BJ (cell line): ENCODE measurements at places on chromosomes 6 and 20. TPM values are rescaled to one million over a fixed set of nuclear protein-coding genes. Genes with fewer than 3 reads are reported as not detected.

The GRIK2 gene
- 23.0 and 30.0 TPM in 2 replicates for polyA plus RNA-seq

GRCh38 chr6:89597988-89598387 lies 40.6 kb downstream of the LYRM2 start:
- no peak for DNase-seq

DNA sequence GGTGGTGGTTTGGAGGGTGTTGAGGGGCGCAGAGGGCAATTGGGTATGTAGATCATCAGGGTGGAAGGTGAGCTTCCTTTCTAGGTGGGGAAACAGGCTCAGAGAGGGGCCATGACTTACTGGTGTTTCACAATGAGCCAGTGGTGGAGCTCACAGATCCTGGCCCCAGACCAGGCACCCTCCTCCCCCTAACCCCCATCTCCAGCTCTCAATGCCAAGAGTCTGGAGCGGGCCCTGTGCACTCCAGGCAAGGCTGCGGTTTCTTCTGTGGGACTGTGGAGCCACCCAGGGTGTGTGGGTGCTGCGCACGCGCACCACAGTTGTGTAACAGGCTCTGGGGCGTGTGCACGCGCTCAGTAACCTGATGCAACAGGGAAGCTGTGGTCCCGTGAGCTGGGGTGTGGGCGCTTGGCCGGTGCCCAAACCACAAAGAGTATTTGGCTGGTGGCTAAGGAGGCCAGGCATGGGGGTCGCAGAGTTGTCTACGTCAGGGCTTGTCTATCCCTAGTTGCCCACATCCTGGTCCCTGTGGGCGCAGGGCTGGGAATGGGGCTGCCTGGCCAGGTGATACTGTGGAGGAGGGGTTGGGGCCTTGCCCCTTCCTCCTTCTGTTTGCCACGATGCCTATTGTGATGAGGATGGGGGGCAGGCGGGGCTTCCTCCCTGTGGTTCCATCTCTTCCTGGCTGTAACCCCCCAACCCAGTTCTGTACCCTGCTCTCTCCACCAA lies 37.5 kb upstream of the MRPS18A start:
- peak; percentile 59 for DNase-seq

DNA sequence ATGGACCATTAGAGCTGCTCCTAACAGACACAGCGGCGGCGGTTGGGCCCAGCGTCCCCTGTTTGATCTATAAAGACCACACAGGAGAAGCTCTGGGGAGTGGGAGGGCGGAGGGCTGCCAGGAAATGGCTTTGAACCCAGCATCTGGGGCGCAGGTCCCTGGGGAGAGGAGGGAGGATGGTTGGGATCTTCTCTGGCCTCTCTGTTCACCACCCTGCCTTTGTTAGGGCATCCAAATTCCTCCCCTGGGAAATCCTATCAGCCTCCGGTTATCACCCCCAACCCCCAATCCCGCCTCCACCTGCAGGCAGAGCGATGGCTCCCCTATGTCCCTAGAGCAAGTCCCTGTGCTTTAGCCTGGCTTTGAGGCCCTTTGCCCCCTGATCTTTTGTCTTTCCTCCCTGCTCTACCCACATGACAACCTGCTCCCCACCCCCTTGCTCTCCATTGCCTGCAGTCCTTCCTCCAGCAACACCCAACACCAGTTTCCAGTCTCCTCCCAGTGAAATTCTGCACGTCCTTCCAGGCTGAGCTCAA lies 7.1 kb downstream of the XKR7 start:
- DNase-seq, result no peak

DNA sequence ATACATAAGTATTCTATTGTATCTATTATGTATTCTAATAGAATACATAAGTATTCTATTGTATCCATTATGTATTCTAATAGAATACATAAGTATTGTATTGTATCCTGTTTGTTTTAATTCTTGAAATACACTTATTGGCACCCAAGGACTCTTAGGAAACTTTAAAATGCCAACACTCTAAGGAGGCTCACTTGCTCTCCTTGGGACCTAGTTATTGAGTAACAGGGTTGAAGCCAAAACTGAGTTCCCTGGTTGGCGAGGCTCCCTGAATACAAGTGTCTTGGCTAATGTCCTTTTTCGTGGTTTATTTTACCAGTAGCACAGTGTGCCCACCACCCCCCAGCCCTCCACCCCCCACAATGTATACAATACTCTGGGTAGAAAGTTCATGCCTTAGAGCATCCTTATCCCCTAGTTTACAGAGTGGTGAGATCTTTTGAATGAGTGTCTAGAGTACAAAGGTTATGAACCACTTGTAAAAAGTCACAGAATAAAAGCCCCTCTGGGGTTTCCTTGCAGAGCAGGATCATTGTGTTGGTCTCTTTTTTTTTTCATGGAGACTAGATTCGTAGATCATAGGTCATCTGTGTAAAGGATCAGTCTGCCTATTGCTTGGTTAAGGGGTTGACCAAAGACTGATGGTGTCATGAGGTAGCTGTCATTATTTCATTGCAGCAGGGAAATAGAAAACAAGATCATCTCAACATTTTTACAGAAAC lies 32.5 kb upstream of the PRDM1 start:
- no peak for DNase-seq

- DNase-seq, result no peak
These were observed 39.8 kb upstream of the GCLC start for GRCh38 chr6:53584726-53585125.
